ENCODE measurements at places on chromosomes 5 and 9. TPM values are rescaled to one million over a fixed set of nuclear protein-coding genes. Genes with fewer than 3 reads are reported as not detected.

Gene TDRD7
- total RNA-seq: 14.0 TPM

Gene GABRA1
- not detected for total RNA-seq

Gene EFNA5
- 16.9 TPM for total RNA-seq

DNA sequence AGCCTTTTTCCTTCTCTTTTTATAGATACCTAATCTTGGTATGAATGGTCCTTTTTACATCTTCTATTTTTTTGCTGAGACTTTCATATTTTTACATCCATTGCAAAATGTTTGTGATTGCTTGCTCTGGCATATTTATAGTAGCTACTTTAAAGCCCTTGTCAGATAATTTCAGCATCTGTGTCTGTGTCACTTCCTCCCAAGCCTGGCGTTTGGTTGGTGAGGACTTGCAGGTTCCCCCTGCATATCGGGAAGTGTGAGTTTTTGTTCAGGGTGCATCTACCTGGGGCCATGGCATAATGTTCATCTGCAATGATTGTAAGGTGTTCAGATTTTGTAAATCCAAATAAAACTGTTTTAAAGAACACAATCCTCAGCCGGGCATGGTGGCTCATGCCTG lies 8.9 kb downstream of the FBXW5 start:
- no peaks in the 10 kb centered on the region for H3K27me3 ChIP-seq
- H3K4me3 ChIP-seq: no peak overlapping the region
- peaks cover 29% of the 10 kb centered on the region for H3K36me3 ChIP-seq
- H3K27ac ChIP-seq: no peak overlapping the region

DNA sequence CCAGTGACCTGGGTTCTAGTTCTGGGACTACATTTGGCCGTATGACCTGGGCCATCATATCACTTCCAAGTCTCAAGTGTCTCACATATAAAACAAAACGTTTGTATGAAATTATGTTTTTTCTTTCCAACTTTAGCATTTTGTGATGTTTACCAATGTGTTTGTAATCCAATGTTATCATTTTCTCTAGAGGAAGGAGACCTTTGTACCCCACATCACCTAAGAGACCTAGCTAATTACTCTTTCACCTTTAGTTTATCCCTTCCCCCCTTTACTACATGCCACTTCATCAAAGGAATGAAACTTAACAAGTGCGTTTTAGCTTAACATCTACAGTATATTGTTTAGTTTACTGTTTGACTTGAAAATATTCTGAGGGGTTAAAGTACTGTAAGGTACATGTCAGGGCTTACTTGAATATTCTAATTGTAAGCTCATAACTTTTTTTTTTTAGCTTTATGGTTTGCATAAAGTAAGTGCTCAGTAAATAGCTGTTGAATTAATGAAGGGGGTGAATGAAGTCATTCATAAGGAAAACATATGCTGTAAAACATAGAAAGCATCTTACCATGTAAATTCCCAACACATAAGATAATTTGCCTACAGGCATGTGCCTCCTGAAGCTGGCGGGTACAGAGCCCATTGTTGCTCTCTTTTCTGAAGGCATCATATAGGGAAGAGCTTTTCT lies 2.9 kb downstream of the PIP5K1B start:
- no peak overlapping the region for H3K27ac ChIP-seq
- H3K36me3 ChIP-seq: no peaks in the 10 kb centered on the region
- H3K4me3 ChIP-seq: no peak overlapping the region
- H3K27me3 ChIP-seq: no peaks in the 10 kb centered on the region
- H3K4me1 ChIP-seq: peaks cover 54% of the 10 kb centered on the region
- DNase-seq: no peak

GRCh38 chr9:115594557-115594956 lies 476.6 kb upstream of the TNC start:
- no peak for DNase-seq
- H3K4me1 ChIP-seq: peaks cover 3% of the 10 kb centered on the region
- no peak overlapping the region for H3K4me3 ChIP-seq
- peaks cover 4% of the 10 kb centered on the region for H3K27me3 ChIP-seq
- no peak overlapping the region for H3K27ac ChIP-seq

- no peaks in the 10 kb centered on the region for H3K27me3 ChIP-seq
- no peaks in the 10 kb centered on the region for H3K36me3 ChIP-seq
- H3K4me1 ChIP-seq: peaks cover 43% of the 10 kb centered on the region
- no peak overlapping the region for H3K27ac ChIP-seq
- DNase-seq: no peak
Observed at GRCh38 chr5:141961466-141961865, 3.5 kb upstream of the PCDH12 start.

- no peak overlapping the region for H3K4me3 ChIP-seq
- H3K4me1 ChIP-seq: peaks cover 8% of the 10 kb centered on the region
- H3K27me3 ChIP-seq: no peaks in the 10 kb centered on the region
- H3K27ac ChIP-seq: no peak overlapping the region
- no peak for DNase-seq
Observed at GRCh38 chr5:94750681-94751080, 132.2 kb downstream of the SLF1 start.

DNA sequence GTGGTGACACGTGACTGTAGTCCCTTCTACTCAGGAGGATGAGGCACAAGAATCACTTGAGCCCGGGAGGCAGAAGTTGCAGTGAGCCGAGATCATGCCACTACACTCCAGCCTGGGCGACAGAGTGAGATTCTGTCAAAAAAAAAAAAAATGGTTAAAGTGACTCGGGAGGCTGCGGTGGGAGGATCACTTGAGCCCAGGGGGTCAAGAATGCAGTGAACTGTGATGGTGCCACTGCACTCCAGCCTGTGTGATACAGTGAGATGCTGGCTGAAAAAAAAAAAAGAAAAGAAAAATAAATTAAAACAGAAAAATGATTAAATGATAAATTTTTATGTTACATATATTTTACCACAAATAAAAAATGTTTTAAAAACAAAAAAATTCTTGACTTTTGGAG lies 51.9 kb downstream of the KLF4 start:
- H3K27me3 ChIP-seq: no peaks in the 10 kb centered on the region
- no peaks in the 10 kb centered on the region for H3K36me3 ChIP-seq
- no peaks in the 10 kb centered on the region for H3K4me1 ChIP-seq
- H3K27ac ChIP-seq: no peak overlapping the region

DNA sequence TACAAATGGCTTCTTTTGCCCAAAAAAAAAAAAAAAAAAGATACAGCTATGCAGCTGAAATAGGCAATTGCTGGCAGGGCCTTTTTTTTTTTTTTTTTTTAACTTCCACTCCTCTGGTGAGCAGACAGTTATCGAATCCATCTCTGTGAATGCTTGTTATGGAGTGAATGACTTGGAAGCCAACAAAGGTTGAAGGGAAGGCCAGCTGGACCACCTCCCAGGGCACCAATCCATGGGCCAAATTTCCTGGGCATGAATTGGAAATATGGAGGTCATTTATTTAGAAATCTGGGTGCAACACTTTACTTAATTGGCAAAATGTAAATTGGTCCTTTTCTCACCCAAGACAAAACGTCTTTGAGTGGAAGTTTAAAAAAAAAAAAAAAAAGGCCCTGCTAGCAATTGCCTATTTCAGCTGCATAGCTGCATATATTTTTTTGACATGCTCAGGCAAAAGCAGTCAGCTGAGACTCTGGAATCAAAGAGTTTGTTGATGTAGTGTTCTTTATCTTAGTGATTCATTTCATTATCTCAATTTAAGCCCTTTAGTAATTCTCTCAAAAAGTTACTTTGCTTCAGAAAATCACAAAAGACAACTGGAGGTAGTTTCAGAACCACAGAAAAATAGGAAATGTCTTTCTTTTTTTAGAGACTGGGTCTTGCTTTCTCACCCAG lies 392.2 kb upstream of the KLF4 start:
- H3K4me3 ChIP-seq: no peak overlapping the region
- no peaks in the 10 kb centered on the region for H3K27me3 ChIP-seq
- no peak for DNase-seq
- H3K36me3 ChIP-seq: no peaks in the 10 kb centered on the region

GRCh38 chr9:107258919-107259318 lies 24.2 kb upstream of the RAD23B start:
- H3K4me3 ChIP-seq: no peak overlapping the region
- H3K27ac ChIP-seq: no peak overlapping the region
- H3K4me1 ChIP-seq: no peaks in the 10 kb centered on the region
- no peaks in the 10 kb centered on the region for H3K27me3 ChIP-seq
- no peaks in the 10 kb centered on the region for H3K36me3 ChIP-seq

- DNase-seq: no peak
- H3K27ac ChIP-seq: no peak overlapping the region
- no peaks in the 10 kb centered on the region for H3K36me3 ChIP-seq
Observed at GRCh38 chr5:158277276-158277675, 418.3 kb upstream of the CLINT1 start.

GRCh38 chr9:126974594-126974993 lies 60.0 kb downstream of the RALGPS1 start:
- H3K27me3 ChIP-seq: no peaks in the 10 kb centered on the region
- H3K27ac ChIP-seq: no peak overlapping the region

DNA sequence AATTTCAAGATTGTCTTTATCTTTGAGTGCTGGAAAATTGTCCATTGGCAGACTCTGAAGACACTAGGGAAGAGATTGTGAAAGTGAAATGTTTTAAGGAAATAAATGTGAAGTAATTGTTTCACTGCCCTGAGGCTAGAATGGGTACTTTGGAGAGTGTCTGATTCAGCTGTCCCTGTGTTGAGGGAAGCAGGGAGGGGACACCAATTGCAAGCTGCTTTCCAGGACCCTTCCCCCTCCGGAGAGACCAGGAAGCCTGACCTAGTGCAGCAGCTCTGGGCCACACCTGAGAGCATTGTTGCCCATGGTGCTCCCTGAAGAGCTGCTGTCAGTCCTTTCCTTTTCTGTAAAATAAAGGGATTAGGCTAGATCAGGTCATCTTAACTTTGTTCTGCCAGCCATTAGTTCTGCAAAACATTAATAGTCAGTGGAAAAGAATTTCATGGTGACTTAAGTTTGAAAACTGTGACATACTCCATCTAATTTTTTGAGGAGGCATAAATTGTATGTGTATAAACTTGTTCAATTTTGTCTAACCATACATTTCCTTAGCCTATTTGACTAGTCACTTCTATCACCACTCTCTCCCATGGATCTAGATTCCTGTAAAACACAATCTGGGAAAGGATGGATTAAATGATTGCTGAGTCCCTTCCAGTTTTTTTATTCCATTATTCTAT lies 18.8 kb downstream of the MAP1B start:
- no peaks in the 10 kb centered on the region for H3K27me3 ChIP-seq
- H3K4me1 ChIP-seq: no peaks in the 10 kb centered on the region
- DNase-seq: no peak
- H3K27ac ChIP-seq: no peak overlapping the region
- H3K36me3 ChIP-seq: no peaks in the 10 kb centered on the region

DNA sequence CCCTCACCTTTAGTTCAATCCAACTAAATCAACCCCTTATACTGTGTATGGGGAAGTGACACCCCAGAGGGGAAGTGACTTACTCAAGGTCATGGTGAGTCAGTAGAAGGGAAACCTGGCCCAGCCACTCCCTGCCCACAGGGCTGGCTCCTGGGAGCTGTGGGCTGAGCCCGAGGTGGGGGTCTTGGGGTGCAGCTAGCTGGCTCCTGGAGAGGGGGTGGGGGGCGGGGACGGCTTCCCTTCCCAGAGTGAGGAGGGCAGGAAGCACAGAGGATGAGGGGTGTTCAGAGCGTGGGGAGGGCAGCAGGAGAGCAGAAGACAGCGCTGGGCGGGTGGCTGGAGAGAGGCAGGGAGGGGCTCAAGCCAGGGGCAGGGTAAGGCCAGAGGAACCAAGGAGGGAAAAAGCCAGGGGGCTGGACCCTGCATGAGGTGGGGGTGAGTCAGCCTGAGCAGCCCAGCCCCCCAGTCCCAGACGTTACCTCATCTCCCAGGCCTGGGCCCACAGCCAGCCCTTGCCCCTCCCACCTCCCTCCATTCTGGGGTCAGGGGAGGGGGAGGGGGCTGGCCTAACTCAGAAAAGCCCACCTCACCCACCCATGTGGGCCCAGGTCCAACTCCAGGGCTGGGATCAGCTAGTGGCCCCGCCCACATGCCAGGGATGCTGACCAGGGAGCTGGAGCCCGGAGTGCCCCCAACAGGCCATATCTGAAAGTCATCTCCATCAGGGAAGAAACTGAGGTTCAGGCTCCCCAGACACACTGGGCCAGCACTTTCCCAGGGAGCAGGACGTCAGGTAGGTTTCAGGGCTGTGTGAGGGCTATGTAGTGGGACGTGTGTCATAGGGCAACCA lies 2.8 kb downstream of the PDLIM7 start:
- DNase-seq: peak; percentile 88
- H3K27me3 ChIP-seq: no peaks in the 10 kb centered on the region
- peaks cover 36% of the 10 kb centered on the region for H3K4me1 ChIP-seq
- H3K4me3 ChIP-seq: peak overlapping the region; percentile 73
- H3K36me3 ChIP-seq: peaks cover 37% of the 10 kb centered on the region

DNA sequence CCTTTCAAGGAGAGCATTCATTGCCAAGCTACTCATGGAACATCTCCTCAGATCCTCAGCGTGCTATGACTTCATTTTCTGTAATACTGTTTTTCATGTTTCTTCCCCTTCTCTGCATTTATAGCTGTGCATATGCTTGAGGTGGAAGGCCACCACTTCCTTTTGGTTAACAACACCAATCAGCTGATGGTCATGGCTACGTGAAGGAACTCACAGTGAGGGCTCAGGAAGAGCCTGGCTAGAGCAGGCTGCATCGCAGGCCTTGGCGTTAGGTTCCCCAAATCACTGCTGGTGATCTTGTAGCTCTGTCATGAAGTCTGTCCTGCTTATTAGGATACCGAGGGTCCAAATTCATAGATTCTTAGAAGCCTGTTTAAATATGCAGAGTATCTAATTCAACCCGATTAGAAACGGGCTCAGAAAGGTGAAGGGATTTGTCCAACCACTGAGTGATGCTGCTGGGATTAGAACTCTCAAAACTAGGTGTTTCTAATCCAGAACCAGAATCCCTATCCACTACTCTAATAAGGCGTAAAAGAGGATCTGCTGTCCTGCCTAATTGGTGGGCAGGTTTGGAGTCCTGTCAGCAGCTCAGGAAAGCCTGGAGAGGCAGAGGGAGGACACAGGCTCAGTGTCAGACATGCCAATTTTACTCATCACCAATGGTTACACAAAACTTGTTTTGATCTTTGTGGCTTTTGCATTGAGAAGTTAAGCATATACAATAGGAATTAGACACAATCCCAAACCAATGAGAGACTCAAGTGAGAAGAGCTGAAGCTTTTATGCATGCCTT lies 7.5 kb downstream of the SYK start:
- no peak overlapping the region for H3K4me3 ChIP-seq
- peaks cover 9% of the 10 kb centered on the region for H3K36me3 ChIP-seq
- DNase-seq: peak; percentile 62
- no peaks in the 10 kb centered on the region for H3K27me3 ChIP-seq
- peaks cover 65% of the 10 kb centered on the region for H3K4me1 ChIP-seq

DNA sequence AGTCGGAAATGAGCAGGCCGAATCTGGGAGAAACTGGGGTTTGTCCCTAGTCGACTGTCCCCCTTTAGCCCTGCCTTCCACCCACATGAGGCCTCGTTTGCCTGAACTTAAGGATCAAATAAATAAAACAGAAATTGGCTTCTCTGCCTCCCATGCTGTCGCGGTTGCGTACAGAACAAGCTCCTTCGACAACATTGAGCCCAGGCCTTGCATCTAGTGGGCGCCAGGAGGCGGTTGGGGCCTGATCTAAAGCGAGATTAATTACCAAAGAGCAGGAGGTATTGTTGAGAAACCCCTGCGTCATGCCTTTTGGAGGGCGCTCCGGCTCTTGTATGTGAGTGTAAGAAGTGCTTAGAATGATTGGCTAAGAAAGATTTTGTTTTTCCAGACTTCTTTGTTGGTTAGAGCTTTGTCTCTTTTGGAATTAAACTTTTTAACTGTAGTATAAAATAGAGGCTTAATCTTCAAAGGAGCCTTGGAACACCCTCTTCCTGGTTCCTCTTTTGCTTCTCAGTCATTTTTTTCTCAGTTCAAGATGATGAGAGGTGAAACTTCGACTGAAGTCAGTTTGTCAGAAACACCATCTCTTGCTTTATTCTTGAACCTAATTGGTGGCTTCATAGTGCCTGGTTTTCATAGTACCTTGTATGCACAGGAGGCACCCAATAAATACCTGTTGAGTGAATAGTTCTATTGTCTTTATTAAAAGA lies 828 bp downstream of the ATP6V0E1 start:
- H3K4me3 ChIP-seq: peak overlapping the region; percentile 89
- H3K27ac ChIP-seq: peak overlapping the region; percentile 97
- DNase-seq: peak; percentile 78
- H3K4me1 ChIP-seq: peaks cover 48% of the 10 kb centered on the region
- H3K36me3 ChIP-seq: no peaks in the 10 kb centered on the region
